NCI-H1092 (cell line): ENCODE measurements at places on chromosomes 4 and X.

DNA sequence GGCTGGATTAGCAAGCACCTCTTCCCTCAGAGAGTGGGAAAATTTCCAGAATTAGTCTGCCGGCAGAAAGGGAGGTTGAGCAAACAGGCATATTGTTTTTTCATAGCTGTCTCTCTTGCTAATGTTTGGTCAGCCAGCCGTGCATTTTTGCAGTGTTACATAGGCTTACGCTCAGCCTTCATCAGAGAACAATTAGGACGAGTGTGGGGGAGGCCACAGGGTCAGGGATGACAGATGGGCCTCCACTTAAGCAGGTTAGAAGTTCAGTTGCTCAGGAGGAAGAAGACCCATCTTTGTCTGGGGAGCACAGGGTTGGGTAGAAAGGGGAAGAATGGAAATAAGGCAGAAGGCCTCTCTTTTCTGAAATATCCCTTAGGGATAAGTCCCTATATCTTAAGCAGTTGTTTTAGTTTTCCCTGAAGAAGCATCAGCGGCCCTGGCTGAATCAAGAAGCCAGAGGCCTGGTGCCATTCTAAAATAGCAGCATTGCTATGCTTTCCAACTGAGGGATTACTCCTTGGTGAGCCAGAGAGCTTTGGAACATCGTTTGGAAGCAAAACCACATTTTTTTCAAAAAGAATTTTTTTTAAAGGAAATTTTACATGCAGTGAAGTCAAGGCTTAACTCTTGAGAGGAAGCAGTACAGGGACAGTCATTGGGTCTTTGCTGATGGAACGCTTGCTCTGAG lies 118.8 kb downstream of the SMIM20 start:
- DNase-seq = peak; percentile 42

DNA sequence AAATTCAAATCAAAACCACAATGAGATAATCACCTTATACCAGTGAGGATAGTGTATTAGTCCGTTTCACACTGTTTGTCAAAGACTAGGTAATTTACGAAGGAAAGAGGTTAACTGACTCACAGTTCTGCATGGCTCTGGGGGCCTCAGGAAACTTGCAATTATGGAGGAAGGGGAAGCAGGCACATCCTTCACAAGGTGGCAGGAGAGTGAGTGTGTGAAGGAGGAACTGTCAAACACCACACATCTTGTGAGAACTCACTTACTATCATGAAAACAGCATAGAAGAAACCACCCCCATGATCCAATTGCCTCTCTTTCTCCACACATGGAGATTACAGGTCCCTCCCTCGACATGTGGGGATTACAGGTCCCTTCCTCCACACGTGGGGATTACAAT lies 54.7 kb upstream of the TRPC5 start:
- DNase-seq = no peak

DNA sequence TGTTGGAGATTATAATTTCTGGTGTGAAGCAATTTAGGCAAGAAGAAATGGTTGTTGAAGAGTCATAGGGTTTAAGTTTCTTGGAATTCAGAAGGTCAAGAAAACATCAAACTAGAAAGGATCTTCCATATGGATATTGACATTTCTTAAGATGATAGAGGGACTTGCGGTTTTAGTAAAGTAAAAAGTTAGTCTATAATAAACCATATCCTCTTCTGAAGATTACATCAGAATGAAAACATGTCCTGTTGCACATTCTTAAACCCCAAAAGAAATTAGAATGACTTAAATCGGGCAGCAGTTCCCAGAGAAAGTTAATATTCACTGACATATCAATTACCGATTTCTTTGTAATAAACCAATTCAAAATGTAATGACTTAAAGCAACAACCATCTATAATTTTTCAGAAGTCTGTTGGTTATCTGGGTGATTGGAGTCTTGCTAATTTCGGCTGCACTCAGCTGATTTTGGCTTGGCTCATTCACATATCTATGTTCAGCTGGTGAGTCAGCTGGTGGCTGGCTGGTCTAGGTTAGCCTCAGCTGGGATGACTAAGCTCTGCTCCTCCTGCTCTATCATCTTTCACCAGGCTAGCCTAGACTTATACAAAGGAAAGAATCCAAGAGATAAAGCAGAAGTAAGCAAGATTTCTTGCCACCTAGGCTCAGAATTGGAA lies 24.4 kb upstream of the DYNLT3 start:
- DNase-seq = no peak

- DNase-seq = peak; percentile 2
These were observed 488.2 kb downstream of the GRID2 start for GRCh38 chr4:92791871-92792440.

- DNase-seq = no peak
These were observed 3.8 kb downstream of the SCML1 start for GRCh38 chrX:17741123-17741511.

DNA sequence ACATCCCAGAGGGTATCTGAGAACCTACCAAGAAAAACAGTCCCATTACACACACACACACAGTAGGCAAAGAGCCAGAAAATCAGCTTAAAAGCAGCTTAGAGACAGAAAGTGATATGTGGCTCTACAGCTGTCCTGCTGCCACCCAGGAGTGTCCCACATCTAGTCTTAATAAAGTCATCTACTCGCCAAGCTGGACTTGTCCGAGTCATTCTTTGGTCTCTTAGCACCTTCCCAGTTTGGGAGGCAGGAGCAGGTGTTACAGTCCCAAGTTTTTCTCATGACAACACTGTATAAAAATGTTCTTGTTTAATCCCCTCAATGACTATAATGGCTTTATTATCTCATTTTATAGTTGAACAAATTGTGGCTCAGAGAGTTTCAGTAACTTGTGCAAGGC lies 252.5 kb upstream of the CASK start:
- no peak for DNase-seq

- DNase-seq = no peak
These were observed 13.4 kb downstream of the LEF1 start for GRCh38 chr4:108155373-108155772.

- DNase-seq = no peak
These were observed 182.1 kb upstream of the TET2 start for GRCh38 chr4:104964410-104965175.

GRCh38 chr4:91621446-91621845 lies 682.3 kb upstream of the GRID2 start:
- DNase-seq = no peak

- no peak for DNase-seq
These were observed 313.3 kb upstream of the ACTRT1 start for GRCh38 chrX:128365492-128365891.

DNA sequence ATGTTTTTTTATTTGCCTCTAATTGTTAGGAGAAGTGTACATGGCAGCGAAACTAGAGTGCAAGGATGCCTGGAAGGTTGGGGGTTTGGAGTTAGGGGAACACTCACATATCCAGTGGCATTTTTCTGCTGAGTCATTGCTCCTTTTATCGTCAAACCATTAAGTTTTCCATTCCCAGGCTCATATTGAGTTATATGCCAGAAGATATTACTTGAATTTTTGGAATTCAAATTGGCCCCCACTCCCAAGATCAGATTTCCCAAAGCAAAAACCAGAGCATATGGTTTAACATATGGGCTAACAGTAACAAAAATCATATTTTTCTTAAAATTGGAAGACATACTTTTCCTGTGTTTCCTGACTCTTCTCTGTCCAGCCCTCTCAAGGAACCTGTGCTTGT lies 152.7 kb downstream of the FSTL5 start:
- no peak for DNase-seq

DNA sequence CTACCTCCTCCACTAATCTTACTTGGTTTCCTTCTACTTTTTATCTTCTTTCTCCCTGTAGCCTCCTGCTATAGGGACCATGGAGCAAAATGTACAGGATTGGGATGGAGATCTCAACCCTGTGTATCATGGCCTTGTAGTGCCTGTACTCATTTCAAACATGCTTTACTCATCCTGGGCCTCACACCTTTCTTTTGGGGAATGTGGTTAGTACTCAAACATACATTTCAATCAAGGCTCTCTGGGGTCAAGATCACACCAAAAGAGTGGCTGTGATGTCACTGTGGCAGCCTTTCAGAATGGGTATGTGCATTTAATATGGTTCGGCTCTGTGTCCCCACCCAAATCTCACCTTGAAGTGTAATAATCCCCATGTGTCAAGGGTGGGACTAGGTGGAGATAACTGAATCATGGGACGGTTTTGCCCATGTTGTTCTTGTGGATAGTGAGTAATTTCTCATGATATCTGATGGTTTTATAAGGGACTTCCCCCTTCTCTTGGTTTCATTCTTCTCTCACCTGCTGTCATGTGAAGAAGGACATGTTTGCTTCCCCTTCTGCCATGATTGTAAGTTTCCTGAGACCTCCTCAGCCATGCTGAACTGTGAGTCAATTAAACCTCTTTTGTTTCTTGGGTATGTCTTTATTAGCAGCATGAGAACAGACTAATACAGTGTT lies 205.1 kb downstream of the RASL11B start:
- no peak for DNase-seq

- no peak for DNase-seq
These were observed 8.8 kb upstream of the XIAP start for GRCh38 chrX:123851079-123851478.

DNA sequence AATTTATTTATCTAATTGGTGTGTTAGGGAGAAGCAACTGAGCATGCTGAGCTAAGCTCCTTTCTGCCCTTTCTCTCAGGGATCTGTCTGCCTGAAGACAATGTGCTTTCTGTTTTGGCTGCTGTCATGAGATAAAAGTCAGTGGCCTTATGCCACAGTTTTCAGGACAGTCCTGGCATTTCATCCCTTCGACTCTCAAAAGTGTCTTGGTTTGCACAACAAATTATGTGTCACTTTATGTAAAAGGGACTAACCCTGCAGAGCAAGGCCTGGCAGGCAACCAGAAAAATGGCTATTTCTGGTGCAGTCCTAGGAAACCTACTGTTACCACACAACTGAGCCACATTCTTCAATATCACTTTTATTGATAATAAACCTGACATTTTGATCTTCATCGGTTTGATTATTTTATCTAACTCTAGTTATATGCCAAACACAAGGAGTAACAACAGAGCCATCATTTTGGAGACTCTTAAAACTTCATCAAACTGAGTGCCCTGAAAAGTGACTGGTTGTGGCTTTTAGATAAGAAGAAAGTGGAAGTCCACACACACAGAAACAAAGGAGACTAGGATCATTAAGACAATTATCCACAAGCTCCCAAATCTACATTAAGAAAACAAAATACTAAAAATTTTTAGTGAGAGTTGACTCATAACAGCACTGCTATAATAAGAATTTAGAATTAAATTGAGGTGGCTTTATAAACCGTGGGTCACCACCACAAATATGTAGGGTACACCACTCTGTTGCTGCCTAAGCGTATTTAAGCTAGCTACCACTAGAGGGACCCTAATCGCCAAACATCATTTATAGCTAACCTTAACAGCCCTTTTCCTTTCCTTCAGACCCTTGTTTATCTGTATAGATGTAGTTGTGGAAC lies 95.9 kb upstream of the PTPN13 start:
- peak; percentile 10 for DNase-seq

GRCh38 chr4:122099896-122100295 lies 52.2 kb upstream of the BLTP1 start:
- DNase-seq = no peak

DNA sequence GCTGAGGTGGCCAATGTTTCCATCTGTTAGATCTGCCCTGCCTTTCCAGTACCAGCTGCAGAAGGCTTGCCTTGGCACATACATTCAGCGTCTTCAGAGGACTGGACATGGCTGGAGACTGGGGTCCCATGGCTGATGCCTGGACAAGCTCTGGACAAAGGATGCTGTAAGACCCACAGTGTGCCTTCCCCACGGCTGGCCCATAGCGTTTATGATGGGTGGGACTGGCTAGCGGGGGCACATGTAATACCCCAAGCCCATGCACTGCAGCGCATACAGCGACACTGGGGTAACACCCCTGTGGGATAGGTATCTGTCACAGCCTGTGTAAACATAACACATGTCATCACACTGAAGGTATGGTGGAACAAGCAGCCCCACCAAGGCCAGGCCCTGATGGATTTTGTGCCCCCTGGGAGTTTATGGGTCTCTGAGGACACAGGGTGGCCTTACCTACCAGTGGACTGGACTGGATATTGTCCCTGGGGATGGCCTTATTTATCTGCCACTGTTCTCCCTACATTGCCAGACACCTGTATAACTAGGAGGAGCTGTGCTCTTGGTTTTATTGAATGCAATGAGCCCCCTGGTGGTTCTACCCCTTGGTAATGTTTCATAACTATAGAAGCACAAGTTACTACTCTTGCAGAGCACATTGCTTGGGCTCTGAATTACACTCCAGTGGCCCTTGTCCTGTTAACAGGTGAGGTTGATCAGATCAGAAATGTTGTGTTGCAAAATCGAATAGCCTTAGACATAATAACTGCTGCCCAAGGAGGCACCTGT lies 34.3 kb upstream of the TACR3 start:
- no peak for DNase-seq

DNA sequence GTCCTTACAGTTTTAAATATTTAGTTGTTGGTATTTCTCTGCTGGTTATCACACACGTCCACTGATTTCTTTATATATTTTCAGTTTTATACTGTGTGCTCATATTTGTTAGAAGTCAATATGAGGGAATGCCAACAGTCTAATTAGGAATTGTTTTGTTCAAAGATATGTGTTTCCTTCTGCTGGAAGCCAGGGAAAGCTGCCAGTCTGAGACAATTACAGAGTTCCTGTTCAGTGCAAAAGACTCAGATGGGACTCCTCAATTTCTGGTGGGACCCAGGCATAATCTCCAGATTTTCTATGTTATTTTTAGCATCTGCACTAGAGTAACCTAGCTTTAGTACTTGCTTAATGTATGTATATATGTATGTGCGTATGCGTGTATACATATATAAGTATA lies 486.0 kb downstream of the GRID2 start:
- no peak for DNase-seq

GRCh38 chr4:155134136-155134535 lies 74.3 kb upstream of the NPY2R start:
- no peak for DNase-seq

DNA sequence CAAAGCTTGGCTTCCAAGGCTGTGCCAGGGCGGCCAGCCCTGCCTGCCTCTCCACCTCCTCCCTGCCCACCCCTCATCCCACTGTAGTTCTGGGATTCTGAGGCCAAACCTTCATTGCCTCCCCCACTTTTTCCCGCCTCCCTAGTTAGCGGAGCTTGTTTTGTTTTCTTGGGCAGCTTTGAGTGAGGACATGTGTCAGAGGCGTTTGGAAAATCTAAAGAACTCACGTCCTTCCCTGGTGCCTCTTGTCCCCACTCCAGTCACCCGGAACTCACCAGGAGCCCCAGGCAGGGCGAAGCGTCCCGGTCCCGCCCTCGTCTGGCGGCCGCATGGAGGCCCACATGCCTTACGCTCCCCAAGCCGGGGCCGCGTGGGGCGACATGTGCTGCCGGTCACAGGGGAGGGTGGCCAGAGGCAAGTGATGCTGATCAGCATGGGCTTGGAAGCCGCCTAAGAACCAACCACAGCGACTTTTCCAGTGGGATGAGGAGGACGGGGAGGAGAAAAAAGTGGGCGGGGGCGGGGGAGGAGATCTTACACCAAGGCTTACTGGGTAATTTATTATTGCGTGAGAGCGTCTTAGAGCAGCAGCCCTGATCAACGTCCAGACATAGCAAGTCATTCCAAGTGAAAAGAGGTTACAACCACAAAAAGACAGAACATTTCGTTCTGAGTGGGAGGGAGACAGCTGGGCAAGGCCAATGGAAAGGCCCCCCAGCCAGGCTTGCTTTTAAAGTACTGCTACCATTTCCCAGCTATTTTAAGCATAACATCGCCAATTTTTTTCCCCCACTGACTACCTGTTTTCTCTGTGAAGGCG lies 48.5 kb downstream of the PRPS1 start:
- DNase-seq = no peak
